ENCODE measurements at places on chromosomes 11 and 22.

DNA sequence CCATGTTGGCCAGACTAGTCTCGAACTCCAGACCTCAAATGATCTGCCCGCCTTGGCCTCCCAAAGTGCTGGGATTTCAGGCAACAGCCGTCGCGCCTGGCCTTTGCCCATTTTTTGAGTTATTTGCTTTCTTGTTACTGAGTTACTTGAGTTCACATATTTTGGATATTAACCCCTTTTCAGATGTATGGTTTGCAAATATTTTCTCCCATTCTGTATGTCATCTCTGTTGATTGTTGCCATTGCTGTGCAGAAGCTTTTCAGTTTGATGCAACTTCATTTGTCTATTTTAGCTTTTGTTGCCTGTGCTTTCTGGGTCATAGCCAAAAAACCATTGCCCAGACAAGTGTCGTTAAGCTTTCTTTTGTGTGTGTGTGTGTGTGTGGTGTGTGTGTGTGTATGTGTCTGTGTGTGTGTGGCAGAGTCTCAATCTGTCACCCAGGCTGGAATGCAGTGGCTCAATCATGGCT is 6.8 kb downstream of the TSGA10IP start:
- DNase-seq, result no peak

GRCh38 chr11:14644226-14645014 is 816 bp downstream of the PDE3B start:
- peak; percentile 67 for DNase-seq

DNA sequence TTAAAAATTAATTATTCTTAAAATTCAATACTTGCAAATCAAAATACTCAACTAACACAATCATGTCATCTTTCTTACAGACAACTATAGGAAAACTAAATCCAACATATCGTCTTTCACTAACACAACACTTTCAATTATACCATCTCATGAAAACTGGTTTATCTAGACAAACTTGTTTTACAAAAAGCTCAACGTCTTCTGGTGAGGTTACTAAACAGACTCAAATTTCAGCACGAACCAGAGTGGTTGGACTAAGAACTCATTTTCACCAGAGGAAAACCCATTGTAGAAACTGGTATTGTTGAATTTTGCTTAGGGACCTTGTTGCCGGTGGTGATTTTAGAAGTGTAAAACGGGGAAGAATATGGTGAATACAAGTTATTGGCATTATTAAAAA is 52.2 kb downstream of the NUP98 start:
- no peak for DNase-seq

GRCh38 chr11:73950869-73951710 is at the start of gene DNAJB13:
Gene DNAJB13 (plus strand): TSS chr11:73951026. CDS start chr11:73951070, 44 bp downstream.
- no peak for DNase-seq

GRCh38 chr22:18987765-18988164 is 51.7 kb upstream of the PRODH start:
- no peak for DNase-seq

DNA sequence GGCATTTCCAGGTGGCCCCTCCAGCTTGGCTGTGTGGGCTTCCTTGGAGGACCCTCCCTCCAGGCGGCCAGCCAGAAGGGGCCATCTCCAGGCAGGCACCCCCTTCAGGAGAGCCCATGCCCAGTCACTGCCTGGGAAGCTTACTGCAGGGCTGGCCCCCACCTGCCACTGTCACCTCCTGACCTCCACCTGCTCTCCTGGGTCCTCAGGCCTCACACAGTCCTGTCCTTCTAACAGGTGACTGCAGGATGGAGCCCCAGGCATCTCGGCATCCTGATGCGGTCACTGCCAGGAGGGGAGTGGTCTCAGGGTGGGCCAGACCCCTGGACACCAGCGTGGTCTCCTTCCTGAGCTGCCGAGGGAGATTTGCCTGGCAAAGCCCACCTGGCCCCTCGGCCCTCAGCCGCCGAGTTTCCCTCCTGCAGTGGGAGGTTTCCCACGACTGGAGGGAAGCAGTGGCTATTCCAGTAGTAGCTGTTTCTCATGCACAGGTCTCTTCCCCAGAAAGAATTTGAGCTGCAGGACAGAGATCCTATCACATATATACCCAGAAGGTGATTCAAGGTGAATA is 13.0 kb downstream of the TBX1 start:
- DNase-seq, result no peak

DNA sequence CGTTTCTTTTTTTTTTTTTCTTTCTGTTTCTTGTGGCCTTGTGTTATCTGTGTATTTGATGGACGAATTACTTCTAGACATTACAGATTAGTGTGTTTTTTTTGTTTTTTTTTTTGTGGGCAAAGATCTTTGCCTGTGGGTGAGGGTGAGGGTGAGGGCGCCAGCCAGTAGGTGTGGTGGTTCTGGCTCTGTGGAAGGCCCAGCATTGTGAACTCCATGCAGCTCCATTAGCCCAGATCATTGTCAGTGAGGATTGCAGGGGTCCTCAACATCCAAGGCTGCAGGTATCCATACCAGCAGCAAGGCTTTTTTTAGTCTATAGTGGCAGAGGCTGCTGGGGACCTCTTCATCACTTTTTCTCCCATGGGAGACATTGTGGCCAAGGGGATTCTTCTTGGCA is 13.7 kb downstream of the BIRC2 start:
- no peak for DNase-seq

GRCh38 chr22:41285820-41286638 is at the start of gene RANGAP1:
Gene RANGAP1 (minus strand): TSS chr22:41286187. CDS start chr22:41281044, 5,143 bp downstream.
- peak; percentile 95 for DNase-seq

GRCh38 chr11:29161191-29161590 is 855.6 kb downstream of the KCNA4 start:
- no peak for DNase-seq

Data from NK-92 treated with Interleukin-12 subunit alpha and Interleukin-12 subunit beta, amount 100 ng/mL, for 24 hours (cell line).